Stimulated activated CD8-positive, alpha-beta memory T cell treated with anti-CD3 and anti-CD28 coated beads, Interleukin-2, amount 100 ng/mL, for 1 hour (primary cell): ENCODE measurements at places on chromosomes 5 and 9.

DNA sequence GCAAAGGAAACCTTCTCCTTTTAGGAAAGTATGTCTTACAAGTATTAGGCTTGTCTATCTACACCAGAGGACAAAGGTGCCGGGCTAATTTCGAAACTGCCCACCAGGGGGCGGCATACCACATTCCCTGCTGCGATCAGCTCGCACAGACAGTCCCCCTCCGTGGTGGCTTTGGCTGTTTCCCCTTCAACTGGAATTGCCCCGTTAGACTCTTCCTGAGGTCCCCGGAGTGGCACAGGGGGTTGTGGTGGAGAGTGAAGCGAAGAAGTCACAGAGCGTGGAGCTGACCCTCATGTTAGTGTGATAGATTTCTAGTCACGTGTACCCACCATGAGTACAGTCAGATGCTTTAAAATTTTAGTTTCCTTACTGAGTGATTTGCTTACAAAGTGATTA, 17.5 kb downstream of the PTTG1 start:
- DNase-seq, result peak; percentile 78

GRCh38 chr9:89669361-89669842, 64.6 kb downstream of the GADD45G start:
- DNase-seq, result no peak

DNA sequence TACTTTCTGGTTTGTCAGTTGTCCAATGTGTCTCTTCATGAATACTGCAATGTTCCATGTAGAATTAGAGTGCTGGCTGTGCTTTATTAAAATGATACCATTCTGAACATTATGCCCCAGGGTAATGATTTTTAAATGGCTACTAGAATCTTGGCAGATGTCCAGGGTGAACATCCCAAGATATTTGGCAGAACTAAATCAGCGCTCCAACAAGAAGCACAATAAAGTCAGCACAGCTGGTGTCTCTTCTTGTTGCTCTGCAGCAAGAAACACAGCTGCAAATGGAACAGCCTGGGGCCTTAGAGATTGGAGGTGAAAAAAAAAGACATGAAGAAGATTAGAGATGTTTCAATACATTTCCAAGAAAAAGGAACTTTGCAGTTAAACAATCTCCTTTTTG, 248.3 kb downstream of the CDH18 start:
- DNase-seq, result no peak

GRCh38 chr9:77830618-77831285, 182.6 kb upstream of the GNA14 start:
- DNase-seq, result no peak

DNA sequence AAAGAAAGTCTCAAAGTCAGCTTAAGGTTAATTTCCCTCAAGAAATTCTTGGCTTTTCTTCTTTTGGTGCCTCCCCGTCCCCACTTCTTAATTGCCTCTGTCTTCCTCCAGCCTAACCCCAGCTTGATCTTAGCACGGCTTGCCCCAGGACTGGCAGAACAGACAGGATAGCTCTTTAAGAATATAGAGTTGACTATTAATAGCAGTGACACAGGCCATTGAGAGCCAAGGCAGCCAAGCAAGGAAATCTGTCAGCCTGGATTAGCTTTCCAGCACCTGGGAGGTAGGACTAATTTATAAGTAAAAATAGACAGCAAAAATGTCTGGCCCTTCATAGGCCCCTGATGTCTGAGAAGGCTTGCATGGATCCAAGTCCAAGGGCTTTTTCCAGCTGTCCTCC, 384.6 kb upstream of the SLC30A5 start:
- DNase-seq, result no peak

DNA sequence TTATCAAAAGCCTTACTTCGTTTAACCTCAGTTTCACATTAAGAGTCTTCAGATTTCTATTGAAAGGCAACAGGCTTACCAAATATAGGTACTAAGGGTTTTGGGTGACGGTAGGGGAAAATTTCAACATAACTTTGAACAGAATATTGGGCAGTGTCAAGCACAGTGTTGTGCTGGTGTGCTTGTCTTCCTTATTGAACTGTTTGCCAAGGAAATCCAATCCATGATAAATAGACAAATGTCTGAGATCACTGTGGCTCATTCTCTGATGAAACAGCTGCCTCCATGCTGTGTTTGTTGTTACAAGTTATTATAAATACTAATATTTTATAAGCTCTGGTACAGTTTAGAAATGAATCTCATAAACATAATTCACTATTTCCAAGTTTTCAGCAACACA, 730.1 kb downstream of the NR2F1-AS1 start:
- DNase-seq, result no peak

DNA sequence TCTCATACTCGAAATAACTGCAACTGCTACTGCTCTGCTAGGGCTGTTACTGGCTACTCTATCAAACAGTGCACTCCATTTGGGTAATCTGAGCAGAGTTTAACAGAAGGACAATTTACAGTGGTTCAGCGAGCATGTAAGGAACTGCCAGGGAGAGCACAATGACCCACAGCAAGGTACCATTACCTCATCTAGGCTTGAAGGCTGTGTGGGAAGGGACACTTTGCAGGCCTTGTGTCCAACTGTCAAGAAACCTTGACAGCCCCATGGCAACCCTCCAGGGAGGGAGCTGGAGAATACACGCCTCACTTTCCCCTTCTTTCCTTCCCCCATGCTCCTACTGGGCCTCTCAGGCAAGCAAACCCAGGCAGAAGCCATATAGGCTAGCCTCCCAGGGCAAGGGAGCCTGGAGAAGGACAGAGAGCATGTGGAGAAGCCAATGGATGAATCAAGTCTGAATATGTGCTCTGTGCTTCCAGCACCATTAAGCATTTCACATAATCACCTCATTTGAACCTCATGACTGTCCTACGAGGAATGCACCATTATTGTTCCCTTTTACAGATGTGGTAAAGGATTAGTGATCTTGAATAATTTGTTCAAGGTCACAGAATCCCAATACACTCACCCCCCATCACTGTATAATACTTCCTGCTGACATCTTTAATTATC, 49.9 kb upstream of the JAK2 start:
- DNase-seq, result no peak
